ENCODE measurements at places on chromosomes 5 and 9. TPM values are rescaled to one million over a fixed set of nuclear protein-coding genes. Genes with fewer than 3 reads are reported as not detected.

- no peak for DNase-seq
Observed at GRCh38 chr5:118776755-118777154, 211.6 kb downstream of the DTWD2 start.

- DNase-seq: no peak
Observed at GRCh38 chr9:68643901-68644809, 60.9 kb upstream of the PIP5K1B start.

Gene PCSK1
- polyA plus RNA-seq: 0.49 TPM

DNA sequence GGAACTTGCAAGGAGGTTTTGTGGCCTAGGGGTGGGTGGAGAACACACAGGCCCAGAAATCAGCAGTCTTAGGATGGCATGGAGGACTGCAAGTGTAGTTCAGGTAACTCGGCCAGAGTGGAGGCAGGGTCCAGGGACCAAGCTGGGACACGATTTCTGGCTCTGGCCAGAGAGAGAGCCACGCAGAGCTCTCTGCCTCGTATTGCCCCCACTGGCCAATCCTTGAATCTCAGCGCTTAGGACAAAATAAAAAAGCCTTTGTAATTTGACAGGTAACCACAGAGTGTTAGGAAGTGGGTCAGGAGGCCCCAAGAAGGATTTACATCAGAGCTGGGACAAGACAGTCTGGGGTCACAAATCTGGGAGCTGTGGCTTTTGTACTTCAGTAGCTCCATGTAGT, 11.7 kb downstream of the MAP3K1 start:
- DNase-seq: no peak

DNA sequence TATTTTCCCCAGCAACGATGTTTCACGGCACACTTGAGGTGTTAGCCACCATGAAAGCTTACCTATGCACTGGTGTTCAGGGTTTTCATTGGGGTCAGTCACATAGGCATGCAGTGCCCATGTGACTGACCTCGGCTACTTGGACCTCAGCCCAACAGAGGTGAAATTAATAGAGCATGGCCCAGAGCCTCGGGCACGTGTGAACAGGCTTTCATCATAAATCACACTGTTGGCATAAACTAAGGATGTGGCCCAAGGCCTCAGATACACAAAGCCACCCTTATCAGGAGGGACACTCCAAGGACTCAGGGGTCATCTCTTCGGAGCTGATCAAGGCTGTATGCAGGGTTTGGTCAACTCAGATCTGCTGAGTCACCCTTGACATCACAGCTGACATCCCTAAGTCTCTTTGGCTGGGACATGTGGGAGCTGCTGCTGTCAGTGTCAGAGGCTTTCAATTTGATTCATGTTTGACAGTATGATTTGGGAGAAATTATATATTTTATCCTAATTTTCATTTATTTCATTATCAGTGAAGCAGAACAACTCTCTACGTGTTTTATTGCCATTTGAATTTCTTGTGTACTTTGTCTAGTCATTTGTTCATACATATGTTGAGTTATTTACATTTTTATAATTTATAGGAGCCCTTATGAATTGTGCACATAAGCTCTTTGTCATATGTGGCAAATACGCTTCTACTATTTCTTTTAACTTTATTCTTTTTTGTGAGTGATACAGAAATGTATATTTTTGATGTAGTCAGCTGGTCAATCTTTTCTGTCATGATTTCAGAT, 59.7 kb upstream of the ANKRD33B start:
- no peak for DNase-seq

DNA sequence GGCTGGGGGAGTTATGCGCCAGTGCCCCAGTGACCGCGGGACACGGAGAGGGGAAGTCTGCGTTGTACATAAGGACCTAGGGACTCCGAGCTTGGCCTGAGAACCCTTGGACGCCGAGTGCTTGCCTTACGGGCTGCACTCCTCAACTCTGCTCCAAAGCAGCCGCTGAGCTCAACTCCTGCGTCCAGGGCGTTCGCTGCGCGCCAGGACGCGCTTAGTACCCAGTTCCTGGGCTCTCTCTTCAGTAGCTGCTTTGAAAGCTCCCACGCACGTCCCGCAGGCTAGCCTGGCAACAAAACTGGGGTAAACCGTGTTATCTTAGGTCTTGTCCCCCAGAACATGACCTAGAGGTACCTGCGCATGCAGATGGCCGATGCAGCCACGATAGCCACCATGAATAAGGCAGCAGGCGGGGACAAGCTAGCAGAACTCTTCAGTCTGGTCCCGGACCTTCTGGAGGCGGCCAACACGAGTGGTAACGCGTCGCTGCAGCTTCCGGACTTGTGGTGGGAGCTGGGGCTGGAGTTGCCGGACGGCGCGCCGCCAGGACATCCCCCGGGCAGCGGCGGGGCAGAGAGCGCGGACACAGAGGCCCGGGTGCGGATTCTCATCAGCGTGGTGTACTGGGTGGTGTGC, at the start of gene RXFP3:
Gene RXFP3 (plus strand): TSS at position 6 of the 636 bp plus-strand sequence. CDS start 355 bp downstream, at position 361.
- DNase-seq: no peak

All from right lung (tissue), 10 donors.